ENCODE measurements at places on chromosomes 12 and 14.

GRCh38 chr14:91872517-91873470 is 5.5 kb upstream of the TC2N start:
- DNase-seq: no peak

DNA sequence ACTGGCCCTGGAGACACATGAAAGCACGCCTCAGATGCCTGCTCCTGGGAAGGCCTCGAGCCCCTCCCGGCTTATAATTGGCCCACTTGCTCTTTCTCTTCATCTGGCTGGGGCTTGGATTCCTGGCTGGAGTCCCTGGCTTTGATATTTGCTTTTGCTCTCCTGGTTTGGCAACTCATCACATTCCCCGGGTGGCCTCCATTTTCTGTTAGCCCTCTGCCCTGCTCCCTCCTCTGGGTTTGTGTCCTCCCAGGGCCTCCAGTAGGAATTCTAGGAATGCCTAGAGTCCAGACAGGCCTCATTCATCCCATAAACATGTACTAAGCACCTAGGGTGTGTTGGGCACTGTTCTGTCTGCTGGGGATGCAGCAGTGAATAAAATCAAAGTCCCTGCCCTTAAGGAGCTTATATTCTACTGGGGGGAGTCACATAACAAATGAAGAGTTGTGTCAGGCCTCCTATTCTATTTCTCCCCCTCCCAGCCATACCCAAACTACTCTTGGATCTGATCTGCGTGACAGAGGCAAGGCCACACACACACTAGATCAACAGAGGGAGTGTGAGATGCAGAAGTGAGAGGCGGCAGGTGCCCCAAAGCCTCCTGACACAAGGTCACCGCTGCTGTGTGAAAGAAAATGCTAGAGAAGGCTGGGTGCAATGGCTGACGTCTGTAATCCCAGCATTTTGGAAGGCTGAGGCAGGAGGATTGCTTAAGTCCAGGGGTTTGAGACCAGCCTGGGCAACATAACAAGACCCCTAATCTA is 21.3 kb upstream of the TSPAN9 start:
- DNase-seq: no peak

- no peak for DNase-seq
These were observed 105.1 kb upstream of the SEL1L start for GRCh38 chr14:81638656-81639280.

- DNase-seq: no peak
These were observed 624 bp downstream of the M6PR start for GRCh38 chr12:8948701-8949341.

DNA sequence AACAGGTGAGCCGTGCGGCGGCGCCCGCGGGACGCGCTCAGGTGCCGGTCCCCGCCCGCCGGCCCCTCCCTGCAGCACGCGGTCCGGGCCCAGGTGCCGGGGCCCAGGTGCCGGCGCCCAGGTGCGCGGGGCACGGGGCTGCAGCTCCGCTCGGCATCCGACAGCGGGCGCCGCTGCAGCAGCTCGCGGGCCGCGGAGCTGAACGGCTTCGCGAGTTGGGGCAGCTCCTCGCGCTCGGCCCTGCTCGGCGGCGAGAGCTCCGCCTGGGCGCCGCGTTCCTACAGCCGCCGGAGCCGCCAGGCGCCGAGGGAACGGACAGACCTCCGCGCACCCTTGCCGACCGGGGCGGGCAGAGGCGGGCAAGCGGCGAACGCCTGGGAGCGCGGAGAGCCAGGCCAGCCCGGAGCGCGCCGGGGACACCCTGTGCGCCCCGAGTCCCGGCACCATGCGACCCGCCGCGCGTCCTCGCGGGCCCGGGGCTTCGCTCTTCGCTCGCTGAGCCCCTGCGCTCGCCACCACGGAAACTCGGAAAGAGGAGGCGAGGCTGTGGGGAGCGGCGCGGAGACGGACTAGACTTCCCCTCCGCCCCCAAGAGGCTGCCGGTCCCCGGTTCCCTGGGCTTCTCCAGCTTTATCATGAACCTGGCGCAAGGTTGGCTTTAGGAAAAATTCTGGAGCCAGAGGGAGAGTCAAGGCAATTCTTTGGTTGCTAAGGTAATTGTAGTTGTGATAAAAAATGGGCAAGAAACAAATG is at the start of gene RGS6:
Gene RGS6 (plus strand): TSS at position 201 of the 753 bp plus-strand sequence.
- DNase-seq: peak; percentile 53

GRCh38 chr14:50599700-50600444 is 39.9 kb downstream of the ATL1 start:
- no peak for DNase-seq

DNA sequence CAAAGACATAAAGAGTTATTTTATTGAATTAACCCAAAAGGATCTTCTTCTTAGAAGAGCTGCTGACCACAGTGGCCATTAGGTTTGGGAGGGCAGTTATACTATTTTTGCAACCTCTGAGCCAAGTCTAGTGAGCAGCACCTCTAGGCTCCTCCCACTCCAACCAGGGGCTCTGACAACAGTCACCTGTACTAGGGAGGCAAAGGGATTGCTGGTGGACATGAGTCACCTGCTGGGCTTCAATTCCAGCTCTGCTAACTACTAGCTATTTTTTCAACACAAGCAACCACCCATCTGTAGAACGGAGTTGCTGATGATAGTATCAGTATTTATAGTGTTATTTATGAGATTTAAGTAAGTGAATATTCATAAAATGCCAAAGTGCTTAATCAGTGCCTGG is 166.0 kb downstream of the KLHL28 start:
- DNase-seq: no peak

GRCh38 chr12:30515351-30515750 is 180.3 kb downstream of the IPO8 start:
- DNase-seq: no peak

GRCh38 chr14:56342494-56342942 is 224.3 kb downstream of the PELI2 start:
- DNase-seq: no peak

DNA sequence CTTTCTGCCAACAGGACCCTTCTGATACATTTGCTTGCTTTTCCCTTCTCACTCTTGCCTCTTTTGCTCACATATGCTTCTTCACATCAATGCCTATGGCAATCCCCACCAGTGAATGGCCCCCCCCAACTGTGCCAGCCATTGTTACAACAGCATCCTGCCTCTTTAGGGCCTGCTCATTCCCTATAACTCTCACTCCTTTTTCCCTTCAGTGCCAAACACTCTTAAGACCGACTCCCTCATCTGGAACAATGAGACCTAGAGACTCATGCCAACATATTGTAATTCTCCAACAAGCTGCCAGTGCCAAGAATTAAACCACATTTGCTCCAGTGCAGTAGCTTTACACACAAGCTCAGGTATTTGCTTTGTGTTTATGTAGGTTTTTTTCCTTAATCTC is 189.0 kb downstream of the SOX5 start:
- DNase-seq: no peak

GRCh38 chr12:29012673-29013072 is 136.4 kb upstream of the FAR2 start:
- DNase-seq: no peak

- DNase-seq: no peak
These were observed 91.3 kb upstream of the RTL1 start for GRCh38 chr14:100994756-100995330.

GRCh38 chr12:78037707-78038106 is 207.0 kb downstream of the NAV3 start:
- DNase-seq: no peak

- DNase-seq: peak; percentile 32
These were observed 507 bp upstream of the FKBP4 start for GRCh38 chr12:2794191-2794735.
